H9 (cell line): ENCODE measurements at places on chromosomes 11 and 22.

GRCh38 chr11:553083-553987, 7.2 kb downstream of the LMNTD2 start:
- peaks cover 2% of the 10 kb centered on the region; the same call in 2 of the 3 replicates for H3K36me3 ChIP-seq
- no peak for DNase-seq
- H3K27ac ChIP-seq = no peak overlapping the region
- H3K4me3 ChIP-seq = peak overlapping the region; percentile 60; the same call in 2 of the 3 replicates
- peaks cover 5% of the 10 kb centered on the region; the same call in 1 of the 2 replicates for H3K27me3 ChIP-seq

- peak overlapping the region; percentile 90 for H3K4me3 ChIP-seq
- no peaks in the 10 kb centered on the region for H3K36me3 ChIP-seq
- peaks cover 65% of the 10 kb centered on the region for H3K27me3 ChIP-seq
- H3K27ac ChIP-seq = no peak overlapping the region
- DNase-seq = peak; percentile 42
Measured at GRCh38 chr11:114060392-114061047, 1.0 kb downstream of the ZBTB16 start.

GRCh38 chr11:15629690-15630321, 515.1 kb downstream of the INSC start:
- DNase-seq = peak; percentile 72
- H3K4me1 ChIP-seq = no peaks in the 10 kb centered on the region
- no peak overlapping the region for H3K4me3 ChIP-seq
- H3K27ac ChIP-seq = no peak overlapping the region

DNA sequence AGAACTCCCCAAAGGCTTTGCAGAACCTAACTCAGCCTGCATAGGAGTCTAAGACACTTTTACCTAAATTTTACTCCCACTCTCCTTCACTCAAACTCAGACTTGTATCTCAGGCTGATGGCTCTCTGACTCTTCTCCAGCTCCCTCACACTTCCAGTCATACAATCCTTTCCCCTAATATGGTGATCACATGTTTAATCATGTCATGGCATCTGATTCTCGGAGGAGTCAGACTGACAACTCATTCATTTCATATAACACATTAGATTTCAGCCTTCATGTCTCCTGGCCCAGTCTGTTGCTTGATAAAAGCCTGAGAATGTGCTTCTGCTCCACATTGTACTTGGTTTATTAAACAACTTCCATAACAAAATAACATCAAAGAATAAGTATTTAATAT, 1503.9 kb upstream of the TENM4 start:
- peaks cover 13% of the 10 kb centered on the region for H3K36me3 ChIP-seq
- no peak overlapping the region for H3K27ac ChIP-seq
- DNase-seq = no peak
- no peak overlapping the region for H3K4me3 ChIP-seq

DNA sequence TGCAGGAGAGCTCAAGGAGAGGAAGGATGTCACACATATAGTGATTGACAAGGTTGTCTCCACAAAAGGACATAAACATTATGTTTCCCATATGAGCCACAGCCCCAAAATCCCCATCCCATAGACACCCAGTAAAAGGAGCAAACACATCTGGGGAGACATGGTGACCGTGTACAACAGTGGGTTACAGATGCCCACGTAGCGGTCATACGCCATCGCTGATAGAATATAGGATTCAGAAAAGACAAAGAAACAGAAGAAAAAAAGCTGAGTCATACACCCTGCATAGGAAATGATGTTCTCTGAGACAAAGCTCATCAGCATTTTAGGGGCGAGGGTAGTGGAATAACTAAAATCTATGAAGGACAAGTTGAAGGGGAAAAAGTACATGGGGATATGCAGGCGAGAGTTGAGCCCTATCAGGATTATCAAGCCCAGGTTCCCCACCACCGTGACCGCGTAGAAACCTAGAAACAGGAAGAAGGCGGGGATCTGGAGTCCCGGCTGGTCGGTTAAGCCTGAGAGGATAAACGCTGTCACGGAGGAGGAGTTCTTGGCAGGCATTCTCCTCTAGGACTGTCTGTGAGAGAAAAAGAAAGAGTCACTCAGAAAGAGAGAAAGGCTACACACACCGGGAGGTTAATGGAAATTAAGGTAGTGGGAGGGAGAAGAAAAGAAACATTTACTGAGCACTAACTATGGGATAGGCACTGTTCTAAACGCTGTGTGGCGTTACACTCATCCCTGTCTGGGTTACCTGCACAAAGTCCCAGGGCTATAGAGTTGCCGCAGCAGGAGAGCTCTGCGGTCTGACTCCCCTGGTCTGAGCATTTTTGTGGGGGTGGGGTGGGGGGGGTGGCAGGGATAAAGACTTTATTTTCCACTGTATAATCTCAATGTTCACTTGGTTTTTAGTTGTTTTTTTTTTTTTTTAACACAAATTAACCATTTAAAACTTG, 36.1 kb upstream of the OR8B8 start:
- DNase-seq = peak; percentile 69
- H3K4me3 ChIP-seq = peak overlapping the region; percentile 38
- H3K4me1 ChIP-seq = no peaks in the 10 kb centered on the region; the same call in 1 of the 2 replicates
- H3K27me3 ChIP-seq = no peaks in the 10 kb centered on the region
- no peak overlapping the region for H3K27ac ChIP-seq

DNA sequence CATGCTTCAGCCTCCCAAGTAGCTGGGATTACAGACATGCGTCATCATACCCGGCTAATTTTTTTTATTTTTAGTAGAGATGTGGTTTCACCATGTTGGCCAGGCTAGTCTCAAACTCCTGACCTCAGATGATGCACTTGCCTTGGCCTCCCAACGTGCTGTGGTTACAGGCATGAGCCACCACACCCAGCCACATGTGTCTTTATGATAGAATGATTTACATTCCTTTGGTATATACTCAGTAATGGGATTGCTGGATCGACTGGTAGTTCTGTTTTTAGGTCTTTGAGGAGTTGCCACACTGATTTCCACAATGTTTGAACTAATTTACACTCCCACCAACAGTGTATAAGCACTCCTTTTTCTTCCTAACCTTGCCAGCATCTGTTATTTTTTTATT, 276.2 kb downstream of the METTL15 start:
- no peak overlapping the region for H3K4me3 ChIP-seq
- no peak for DNase-seq
- H3K27ac ChIP-seq = no peak overlapping the region
- peaks cover 2% of the 10 kb centered on the region for H3K36me3 ChIP-seq
- no peaks in the 10 kb centered on the region for H3K4me1 ChIP-seq
- H3K27me3 ChIP-seq = no peaks in the 10 kb centered on the region

DNA sequence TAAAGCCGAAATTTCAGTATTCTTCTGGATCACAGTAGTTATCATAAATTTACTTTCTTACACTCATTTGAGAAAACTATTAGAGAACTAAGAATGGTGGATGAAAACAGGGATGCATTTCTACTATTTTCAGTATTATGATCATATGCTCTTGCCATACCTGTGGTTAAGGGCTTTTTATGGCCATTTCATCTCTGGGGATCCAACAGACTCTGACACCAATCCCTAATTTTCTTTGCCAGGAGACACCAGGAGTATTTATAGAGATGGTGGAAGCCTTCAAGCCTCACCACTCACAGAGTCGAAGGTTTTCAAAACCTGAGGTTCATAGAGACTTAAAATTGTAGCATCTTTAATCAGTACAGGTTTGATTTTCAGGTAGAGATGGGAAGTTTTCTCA, at the start of gene OR51L1:
OR51L1 (plus strand) TSS at position 301 of the 400 bp plus-strand sequence. CDS start 4,132 bp downstream, outside the sequence.
- DNase-seq = no peak
- no peak within 1 kb of the TSS for H3K4me3 ChIP-seq
- H3K36me3 ChIP-seq = no peaks in the 10 kb centered on the region
- H3K4me1 ChIP-seq = no peaks in the 10 kb centered on the region
- no peaks in the 10 kb centered on the region for H3K27me3 ChIP-seq

GRCh38 chr11:35496416-35496815, 29.0 kb downstream of the PAMR1 start:
- H3K4me3 ChIP-seq = no peak overlapping the region
- no peak for DNase-seq
- no peaks in the 10 kb centered on the region for H3K27me3 ChIP-seq
- H3K27ac ChIP-seq = no peak overlapping the region

DNA sequence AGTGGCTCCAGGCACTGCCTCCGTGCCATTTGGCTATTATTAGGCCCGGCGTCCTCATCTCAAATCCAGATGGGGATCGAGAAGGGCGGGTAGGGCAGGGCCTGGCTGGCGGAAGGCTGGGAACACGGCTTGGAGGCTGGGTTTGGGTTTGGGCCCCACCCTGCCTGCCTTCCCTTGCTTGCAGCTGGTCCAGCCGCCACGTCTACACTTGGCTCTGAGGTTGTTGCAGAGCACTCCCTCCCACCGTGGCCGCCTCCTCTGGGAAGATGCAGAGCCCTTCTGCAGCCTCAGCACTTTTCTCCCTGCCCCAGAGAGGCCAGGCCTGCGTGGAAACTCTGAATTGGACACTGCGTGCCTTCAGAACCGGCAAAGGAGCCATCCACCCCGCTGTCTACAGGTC, 5.2 kb upstream of the SMTN start:
- DNase-seq = no peak
- H3K36me3 ChIP-seq = no peaks in the 10 kb centered on the region
